Naive thymus-derived CD4-positive, alpha-beta T cell (primary cell): ENCODE measurements at places on chromosomes 7 and 10.

GRCh38 chr10:118587881-118588651, 7.4 kb downstream of the PRLHR start:
- H3K36me3 ChIP-seq, result no peaks in the 10 kb centered on the region
- H3K4me3 ChIP-seq, result no peak overlapping the region
- no peaks in the 10 kb centered on the region for H3K27me3 ChIP-seq
- no peaks in the 10 kb centered on the region for H3K4me1 ChIP-seq
- DNase-seq, result no peak
- no peak overlapping the region for H3K27ac ChIP-seq

DNA sequence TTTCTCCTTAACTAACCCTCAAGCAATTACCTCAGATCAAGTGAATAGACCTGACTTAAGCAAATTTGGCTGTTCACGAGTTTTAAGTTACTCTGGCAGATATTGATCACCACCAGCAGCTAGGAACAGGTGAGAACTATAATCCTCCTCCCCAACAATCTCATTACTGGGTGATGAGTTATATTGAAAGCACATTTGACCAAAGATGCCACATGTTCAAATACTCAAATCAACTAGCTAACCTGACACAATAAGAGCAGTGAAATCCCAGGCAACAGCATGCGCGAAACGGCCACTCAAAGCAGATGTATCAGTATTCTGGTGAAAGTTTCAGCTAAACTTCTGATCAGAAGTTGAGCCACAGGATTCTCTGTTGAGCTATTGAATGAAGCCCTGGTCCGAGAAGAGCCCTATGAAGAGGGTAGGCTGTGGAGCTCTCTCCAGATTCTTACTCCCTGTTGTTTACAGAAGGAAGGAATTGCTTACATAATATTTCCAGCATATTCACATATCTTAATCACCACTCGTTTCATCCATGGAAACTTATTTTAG, 52.6 kb downstream of the CAV1 start:
- H3K36me3 ChIP-seq, result no peaks in the 10 kb centered on the region
- H3K27me3 ChIP-seq, result no peaks in the 10 kb centered on the region
- DNase-seq, result no peak
- no peak overlapping the region for H3K4me3 ChIP-seq

- H3K36me3 ChIP-seq, result no peaks in the 10 kb centered on the region
- H3K27ac ChIP-seq, result no peak overlapping the region
- no peak overlapping the region for H3K4me3 ChIP-seq
These were observed 345.6 kb downstream of the PARD3 start for GRCh38 chr10:34469446-34469845.

DNA sequence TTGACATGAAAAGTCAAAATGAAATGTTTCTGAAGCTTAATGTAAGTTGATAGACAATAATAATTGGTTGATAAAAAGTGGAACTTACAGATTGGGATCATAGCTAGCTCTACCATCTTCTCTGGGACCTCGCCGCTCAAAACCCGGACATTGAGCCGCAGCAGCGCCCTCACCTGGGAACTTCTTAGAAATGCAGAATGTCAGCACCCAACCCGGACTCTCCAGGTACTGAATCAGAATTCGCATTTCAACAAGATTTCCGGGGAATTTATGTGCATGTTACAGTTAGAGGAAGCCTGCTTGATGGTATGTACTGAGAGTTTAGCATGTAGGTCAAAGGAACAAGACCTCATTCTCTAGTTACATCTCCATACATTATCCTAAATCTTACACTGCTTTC, 36.7 kb upstream of the ABLIM1 start:
- no peak for DNase-seq
- no peak overlapping the region for H3K4me3 ChIP-seq
- no peaks in the 10 kb centered on the region for H3K36me3 ChIP-seq
- no peak overlapping the region for H3K27ac ChIP-seq
- H3K4me1 ChIP-seq, result no peaks in the 10 kb centered on the region
- H3K27me3 ChIP-seq, result no peaks in the 10 kb centered on the region

DNA sequence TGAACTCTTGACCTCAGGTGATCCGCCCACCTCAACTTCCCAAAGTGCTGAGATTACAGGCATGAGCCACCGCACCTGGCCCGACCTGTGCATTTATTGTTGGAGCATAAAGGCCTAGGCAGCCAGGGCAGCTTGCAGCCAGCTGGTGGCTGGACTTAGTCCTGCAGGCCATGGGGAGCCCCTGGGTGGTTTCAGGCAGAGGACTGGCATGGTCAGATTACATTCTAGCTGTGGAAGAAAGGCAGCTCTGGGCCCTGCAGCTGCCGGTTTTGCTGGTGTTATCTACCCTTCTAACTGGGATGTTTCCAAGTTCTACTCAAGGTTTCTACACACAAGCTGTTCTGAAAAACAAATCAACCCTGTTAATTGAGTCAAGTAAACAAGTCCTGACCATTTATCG, 22.7 kb upstream of the MKRN1 start:
- no peaks in the 10 kb centered on the region for H3K27me3 ChIP-seq
- H3K4me1 ChIP-seq, result no peaks in the 10 kb centered on the region
- H3K4me3 ChIP-seq, result no peak overlapping the region
- no peaks in the 10 kb centered on the region for H3K36me3 ChIP-seq

DNA sequence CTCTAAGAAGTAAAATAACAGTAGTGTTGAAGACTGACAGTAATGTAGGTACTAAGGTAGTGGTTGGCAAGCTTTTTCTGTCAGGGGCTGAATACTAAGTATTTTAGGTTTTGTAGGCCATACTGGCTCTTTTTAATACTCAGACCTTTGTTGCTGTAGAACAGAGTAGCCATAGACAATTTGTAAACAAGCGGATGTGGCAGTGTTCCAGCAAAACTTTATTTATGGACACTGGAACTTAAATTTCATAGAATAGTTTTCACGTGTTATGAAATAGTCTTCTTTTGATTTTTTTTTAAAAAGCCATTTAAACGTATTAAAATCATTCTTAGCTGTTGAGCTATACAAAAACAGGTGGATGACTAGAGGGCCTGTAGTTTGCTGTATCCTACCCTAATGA, 121.2 kb downstream of the MLLT10 start:
- H3K27ac ChIP-seq, result no peak overlapping the region
- H3K36me3 ChIP-seq, result peaks cover 12% of the 10 kb centered on the region
- H3K4me3 ChIP-seq, result no peak overlapping the region
- no peaks in the 10 kb centered on the region for H3K4me1 ChIP-seq
- no peak for DNase-seq

GRCh38 chr10:79113827-79114226, 45.1 kb downstream of the ZMIZ1 start:
- H3K4me1 ChIP-seq, result no peaks in the 10 kb centered on the region
- H3K27ac ChIP-seq, result no peak overlapping the region
- H3K4me3 ChIP-seq, result no peak overlapping the region
- DNase-seq, result no peak
- no peaks in the 10 kb centered on the region for H3K27me3 ChIP-seq
- H3K36me3 ChIP-seq, result peaks cover 6% of the 10 kb centered on the region

- H3K36me3 ChIP-seq, result no peaks in the 10 kb centered on the region
- H3K4me3 ChIP-seq, result no peak overlapping the region
- DNase-seq, result no peak
These were observed 335.2 kb upstream of the SEMA3D start for GRCh38 chr7:85522070-85522469.

DNA sequence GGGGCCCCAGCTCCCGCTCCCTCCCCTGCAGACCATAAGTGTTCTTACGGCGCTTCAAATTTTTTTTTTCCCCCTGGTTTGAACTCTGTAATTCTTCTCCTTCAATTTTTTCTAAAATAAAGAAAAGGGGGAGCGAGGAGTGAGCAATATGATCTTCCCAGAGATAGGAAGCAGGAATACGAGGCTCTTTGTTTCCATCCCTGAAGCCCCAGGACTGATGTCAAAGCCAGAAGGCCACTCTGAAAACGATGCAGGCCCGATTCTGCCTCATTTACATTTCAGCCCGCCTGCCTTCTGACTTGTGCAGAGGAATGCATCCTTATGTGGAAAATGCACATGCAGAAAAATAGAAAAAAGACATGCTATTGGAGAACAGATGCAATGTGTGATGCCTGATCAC, 401.5 kb upstream of the MKI67 start:
- DNase-seq, result no peak
- no peak overlapping the region for H3K4me3 ChIP-seq
- no peaks in the 10 kb centered on the region for H3K27me3 ChIP-seq
- no peaks in the 10 kb centered on the region for H3K36me3 ChIP-seq

GRCh38 chr10:63465293-63466143, at the start of gene JMJD1C:
TSS of gene JMJD1C (minus strand) at chr10:63465977. CDS start at chr10:63465662, 315 bp downstream.
- no peaks in the 10 kb centered on the region for H3K27me3 ChIP-seq
- H3K36me3 ChIP-seq, result no peaks in the 10 kb centered on the region
- peak; percentile 72 for DNase-seq
- peaks cover 16% of the 10 kb centered on the region for H3K4me1 ChIP-seq
- peak within 1 kb of the TSS; percentile 86 for H3K27ac ChIP-seq
- peak within 1 kb of the TSS; percentile 89 for H3K4me3 ChIP-seq

- H3K4me3 ChIP-seq, result peak overlapping the region; percentile 51
- H3K27me3 ChIP-seq, result no peaks in the 10 kb centered on the region
- DNase-seq, result peak; percentile 71
- peaks cover 52% of the 10 kb centered on the region for H3K4me1 ChIP-seq
- H3K27ac ChIP-seq, result peak overlapping the region; percentile 82
These were observed 5.7 kb downstream of the GATA3 start for GRCh38 chr10:8060010-8060703.

- no peak for DNase-seq
- no peaks in the 10 kb centered on the region for H3K4me1 ChIP-seq
- no peak overlapping the region for H3K4me3 ChIP-seq
- H3K27ac ChIP-seq, result no peak overlapping the region
- no peaks in the 10 kb centered on the region for H3K27me3 ChIP-seq
- H3K36me3 ChIP-seq, result no peaks in the 10 kb centered on the region
These were observed 149.7 kb downstream of the OAT start for GRCh38 chr10:124268976-124269375.
